ENCODE measurements at places on chromosomes 2 and 18. TPM values are rescaled to one million over a fixed set of nuclear protein-coding genes. Genes with fewer than 3 reads are reported as not detected.

DNA sequence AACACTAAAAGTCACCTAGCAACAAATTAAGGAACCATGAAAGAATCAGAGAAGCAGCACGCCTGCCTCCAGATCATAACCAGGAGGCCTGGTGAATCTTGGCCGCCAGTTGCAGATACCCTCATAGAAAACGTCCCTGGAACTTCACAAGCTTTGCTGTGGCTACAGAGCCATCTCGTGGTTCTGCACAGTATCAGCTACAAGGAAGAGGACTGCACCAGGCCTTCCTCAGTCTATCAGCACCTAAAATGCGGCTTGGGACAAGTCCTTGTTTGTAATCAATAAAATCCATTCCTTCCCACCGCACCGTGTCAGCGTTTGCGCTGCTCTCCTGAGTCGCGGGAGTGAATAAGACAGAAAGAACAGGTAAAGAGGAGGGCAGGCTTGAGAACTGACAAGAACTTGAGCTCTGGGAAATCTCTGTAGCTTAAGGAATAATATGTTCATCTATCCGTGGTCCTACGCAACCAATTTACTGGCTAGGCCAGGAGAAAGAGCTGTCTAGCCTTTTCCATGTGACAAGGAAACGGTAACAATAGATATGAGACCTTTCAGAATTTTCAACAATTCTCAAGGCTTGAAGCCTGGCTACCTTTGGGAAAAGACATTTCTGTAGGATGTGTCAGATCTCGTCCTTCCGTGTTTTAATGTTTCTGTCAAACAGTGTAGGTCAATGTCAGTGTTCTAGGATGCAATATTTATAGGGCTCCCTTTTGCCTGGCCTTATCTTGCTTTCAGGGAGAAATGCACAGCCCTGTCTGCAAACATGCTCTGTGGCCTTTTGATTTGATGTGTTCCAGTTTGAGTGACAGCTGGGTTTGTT lies 128.5 kb upstream of the RAB12 start:
- peak; percentile 72 for DNase-seq

Gene MYO7B
- 0.12 TPM for total RNA-seq

GRCh38 chr18:55119434-55119833 lies 160.2 kb upstream of the CCDC68 start:
- no peak for DNase-seq

GRCh38 chr2:240501531-240501991 lies 56.2 kb downstream of the ANKMY1 start:
- DNase-seq, result no peak

DNA sequence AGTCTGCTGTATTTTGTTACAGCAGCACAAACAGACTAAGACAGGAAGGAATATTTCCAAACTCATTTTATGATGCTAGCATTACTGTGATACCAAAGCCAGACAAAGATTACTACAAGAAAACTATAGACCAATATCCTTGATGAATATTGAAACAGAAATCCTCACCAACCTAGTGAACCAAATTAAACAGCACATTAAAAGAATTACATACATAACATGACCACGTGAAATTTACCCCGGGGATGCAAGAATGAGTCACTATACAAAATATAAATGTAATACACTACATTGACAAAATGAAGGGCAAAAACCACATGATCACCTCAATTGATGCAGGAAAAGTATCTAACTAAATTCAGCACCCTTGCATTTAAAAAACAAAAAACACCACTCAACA lies 112.6 kb downstream of the CHN1 start:
- DNase-seq, result no peak

Gene DUSP19
- 4.6 TPM for total RNA-seq

- peak; percentile 53 for DNase-seq
Measured at GRCh38 chr2:86441882-86442641, 891 bp downstream of the KDM3A start.

DNA sequence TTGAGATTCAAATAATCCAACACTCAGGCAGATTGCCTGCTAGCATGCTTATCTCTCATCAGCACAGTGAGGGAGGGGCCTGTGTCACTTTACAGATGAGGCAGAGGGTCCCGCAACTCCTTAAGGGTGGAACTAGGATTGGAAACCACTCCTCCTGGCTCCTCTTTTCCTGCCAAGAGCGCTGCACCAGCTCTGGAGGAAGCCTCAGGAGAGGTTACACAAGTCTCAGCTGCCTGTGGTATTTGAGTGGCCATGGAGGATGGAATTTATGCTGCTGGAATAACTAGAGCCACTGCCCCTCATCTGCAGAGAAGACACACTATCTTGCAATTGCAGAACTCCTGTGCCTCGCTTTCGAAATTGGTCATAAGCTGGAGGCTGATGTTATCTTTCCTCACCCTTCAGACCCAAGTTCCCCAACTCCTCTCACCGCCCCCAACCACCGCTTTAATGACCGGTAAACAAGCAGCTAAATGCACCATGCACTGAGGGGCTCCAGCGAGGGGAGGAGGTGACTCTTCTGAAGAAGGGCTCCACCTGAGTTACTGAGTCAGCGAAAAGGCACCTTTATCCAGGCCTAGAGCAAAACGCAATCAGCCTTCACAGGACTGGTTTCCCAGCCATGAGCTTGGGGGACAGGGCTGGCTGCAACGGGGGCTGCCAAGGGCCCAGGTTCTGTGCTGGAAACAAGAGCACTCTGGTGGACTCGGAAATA lies 245.8 kb downstream of the SOX11 start:
- DNase-seq, result no peak

DNA sequence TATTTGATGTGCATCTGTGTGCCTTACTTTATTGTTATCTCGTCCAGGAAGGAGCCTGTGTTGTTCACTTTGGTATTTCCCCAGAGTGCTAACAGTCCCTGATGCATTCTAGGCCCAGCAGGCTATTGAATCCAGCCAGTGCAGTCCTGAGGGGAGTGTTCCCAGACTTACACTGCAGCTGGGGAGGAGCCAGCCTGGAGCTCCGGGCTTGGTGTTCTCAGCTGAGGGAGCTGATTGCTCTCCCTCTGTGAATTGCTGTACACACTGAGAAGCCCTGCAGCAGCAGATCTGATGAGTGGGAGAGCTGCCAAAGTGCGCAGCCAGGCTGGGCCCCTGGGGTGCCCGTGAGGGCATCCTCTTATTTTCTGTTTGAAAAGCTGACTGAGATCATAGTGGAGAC lies 159.2 kb downstream of the GALNT3 start:
- DNase-seq, result peak; percentile 70

Gene ANKRD30BL
- total RNA-seq, result not detected

DNA sequence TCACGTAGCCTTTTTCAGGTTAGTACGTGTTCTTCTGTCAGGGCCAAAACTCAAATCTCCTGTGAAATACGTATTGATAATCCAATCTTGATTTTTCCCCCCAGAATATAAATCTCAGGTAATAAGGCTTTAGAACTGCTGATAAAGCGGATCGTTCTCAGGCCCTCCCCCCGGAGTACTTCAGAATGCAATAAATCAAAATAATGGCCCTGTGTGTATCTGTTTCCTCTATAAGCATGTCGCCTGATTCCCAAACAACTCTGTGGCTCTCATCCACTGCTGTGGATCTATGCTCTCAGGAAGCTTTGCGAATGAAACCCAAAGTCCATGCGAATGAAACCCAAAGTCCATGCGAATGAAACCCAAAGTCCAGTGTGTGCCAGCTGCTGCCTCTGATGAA lies 49.4 kb downstream of the IMPA2 start:
- no peak for DNase-seq

Gene ABI2
- 54.2 TPM for total RNA-seq

- DNase-seq, result no peak
Measured at GRCh38 chr18:66734451-66734850, 130.6 kb upstream of the CDH19 start.

DNA sequence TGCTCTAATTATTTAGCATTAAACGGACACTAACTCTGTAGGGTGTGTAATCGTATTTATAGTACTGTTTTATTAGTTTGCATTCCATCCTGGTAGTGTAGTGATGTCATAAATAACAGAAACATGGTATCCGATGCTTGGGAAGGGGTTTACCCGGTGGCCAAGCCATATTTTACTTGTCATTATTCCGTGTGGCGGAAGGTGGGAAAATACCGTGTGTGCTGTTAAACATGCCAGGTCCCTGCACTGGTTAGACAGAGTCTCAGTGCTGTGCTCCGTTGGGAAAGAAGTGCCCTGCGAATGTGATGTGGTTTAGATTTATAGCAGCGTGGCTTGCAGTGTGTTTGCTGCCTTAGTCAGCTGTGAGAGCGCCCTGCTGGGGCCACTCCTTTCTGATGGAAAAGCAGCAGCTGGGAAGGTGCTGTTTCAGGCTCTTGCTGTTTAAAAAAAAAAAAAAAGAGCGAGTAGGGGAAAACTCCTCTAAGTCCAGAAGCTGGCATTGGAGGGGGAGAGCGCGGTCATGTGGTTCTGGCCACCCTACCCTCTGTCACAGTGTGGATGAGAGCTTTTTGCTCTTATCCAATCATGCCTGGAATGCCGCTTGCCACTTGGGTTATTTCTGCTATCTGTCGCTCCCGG lies 211.0 kb downstream of the NEDD4L start:
- no peak for DNase-seq

Gene PLA2R1
- not detected for total RNA-seq

Gene DOCK10
- total RNA-seq, result not detected

GRCh38 chr2:48886919-48887318 lies 131.4 kb upstream of the LHCGR start:
- DNase-seq, result no peak

DNA sequence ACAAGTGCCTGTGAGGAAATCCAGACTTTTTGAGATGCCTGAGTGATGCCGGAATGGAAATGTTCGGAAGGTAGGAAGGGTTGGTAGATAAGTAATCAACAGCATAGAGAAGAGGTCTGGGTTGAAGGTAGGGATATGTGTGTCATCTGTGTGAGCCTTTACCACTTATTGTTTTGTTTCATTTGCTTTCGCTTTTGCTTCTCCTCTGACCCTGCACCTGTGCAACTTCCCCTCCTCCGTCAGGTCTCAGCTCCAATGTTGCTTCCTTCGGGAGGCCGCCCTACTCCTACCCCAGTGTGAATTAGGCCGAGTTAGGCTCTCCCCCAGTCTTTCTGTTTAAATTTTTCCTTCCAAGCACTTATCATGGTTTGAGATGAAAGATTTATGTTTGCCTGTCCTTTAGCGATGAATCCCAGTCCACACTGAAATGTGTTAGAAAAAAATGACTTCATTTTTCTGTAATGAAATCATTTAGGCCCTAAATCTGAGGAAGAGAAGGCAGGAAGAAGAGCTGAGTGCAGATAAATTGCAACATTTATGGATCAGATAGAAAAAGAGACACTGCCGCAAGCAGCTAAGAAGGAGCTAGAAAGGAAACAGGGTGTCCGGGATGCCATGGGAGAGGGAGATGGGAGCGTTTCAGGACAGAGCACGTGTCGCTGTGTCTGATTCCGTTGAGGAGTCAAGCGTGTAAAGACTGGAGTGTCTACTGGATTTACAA lies 139.6 kb upstream of the PELI1 start:
- DNase-seq, result no peak

Gene IL36A
- total RNA-seq, result not detected

GRCh38 chr2:29480426-29480825 lies 365.2 kb downstream of the CLIP4 start:
- no peak for DNase-seq

GRCh38 chr2:31012406-31012805 lies 125.8 kb downstream of the GALNT14 start:
- no peak for DNase-seq

Data from G401 (cell line).